D341Med (cell line): ENCODE measurements at places on chromosomes 11 and 22.
A peak's percentile ranks its signal among the peaks of the same experiment; 100 is the strongest.

DNA sequence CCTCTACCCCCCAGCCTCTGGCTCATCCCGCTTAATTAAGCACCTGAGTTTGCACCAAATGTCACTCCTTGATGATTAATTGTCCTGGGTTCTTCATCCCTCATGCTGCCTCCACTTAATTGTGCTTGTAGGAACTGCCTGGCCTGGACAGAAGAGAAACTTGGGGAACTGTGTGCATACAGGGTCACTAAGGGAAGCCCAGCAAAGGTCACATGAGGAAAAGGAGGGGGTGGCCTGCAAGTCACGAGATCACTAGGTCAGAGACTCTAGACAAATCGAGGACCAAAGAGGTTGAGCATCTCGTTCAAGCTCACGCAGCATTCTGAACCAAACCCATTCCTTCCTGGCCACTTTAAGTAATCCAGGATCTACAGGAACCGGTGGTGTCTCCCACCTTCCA lies 75.8 kb downstream of the PDE2A start:
- DNase-seq: no peak

- no peak for DNase-seq
These were observed 683.4 kb downstream of the TBC1D22A start for GRCh38 chr22:47445716-47446290.

DNA sequence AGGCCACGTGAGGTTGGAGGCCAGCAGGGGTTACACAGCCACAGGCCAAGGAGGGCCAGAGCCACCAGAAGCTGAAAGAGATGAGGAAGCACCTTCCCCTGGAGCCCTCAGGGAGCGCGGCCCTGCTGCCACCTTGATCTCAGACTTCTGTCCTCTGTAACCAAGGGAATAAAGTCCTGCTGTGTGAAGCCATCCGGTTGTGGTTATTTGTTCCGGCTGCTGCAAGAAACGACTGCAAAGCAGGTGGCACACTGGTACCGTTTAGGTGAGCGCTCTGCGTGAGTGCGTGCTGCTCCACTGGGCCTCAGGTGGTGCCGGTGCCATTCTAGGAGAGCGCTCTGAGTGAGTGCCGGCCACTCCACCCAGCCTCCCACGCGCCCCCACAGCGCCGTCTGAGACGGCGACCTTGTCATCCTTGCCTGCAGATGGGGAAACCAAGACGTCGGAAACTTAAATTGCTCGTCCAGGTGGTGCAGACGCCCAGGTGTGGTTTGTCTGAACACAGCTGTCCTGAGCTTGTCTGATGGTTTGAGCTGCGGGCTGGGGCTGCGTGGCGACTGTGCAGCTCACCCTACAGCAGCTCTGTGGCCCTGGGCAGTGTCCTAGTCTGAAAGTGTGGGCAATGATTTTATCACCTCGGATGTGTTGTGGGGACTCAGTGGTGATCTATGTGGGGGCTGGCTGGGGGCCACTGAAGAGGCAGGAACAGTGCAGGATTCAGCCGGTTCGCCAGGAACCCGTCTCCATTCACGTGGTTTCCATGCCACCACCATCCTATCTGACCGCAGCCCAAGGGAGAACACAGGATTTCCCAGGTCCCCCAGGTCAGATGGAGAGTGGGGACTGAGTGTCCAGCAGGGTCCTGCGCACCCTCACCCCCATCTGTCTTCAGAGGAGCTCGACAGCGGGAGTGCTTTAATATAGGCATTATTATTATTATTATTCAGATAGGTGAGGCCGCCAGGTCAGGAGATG lies 4.6 kb upstream of the MRGPRG start:
- peak; percentile 30 for DNase-seq

GRCh38 chr11:31499576-31500178 lies 9.7 kb downstream of the IMMP1L start:
- DNase-seq: no peak
